ENCODE measurements at places on chromosomes 4 and X.

- DNase-seq, result no peak
Measured at GRCh38 chrX:20472620-20473258, 206.0 kb upstream of the RPS6KA3 start.

DNA sequence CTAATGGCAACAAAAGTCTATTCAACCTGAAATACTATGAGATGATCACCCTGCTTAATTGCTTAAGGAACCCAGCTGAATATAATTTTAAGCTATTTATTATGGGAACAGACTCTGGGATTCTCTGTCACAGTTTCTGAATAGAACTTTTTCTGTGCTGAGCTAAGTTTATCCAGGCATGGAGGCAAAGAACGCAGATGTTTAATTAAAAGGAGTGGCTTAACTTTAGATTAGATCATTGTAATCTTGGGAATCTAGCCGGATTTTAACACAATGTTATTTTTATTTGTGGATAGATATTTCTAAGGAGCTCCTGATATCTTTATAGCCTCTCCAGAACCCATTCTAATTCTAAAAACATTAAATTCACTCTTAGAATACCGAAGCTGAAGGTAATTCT lies 353.4 kb downstream of the STIM2 start:
- DNase-seq, result no peak

DNA sequence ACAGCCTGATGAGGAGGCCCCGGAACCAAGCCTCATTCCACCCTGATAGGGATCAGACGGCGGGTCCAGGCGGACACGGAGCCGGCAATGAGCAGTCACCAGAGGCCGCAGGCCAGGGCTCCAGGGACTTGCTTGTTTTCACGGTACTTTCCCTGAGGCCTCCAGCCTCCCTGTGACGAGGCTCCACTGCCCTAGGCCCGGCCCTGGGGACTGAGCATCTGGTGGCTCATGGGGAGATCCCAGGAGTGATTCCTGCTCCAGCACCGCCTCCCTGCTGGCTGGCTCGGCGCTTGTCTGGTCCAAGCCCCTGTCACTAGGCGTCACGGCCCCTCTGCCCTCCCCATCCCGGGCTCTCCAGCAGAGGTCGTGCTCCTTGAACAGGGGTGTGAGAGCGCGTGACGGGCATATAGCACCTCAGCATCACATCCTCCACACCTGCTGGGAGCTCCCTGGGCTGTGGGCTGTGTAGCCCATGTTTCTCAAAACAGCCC lies 14.1 kb downstream of the HTRA3 start:
- DNase-seq, result no peak

DNA sequence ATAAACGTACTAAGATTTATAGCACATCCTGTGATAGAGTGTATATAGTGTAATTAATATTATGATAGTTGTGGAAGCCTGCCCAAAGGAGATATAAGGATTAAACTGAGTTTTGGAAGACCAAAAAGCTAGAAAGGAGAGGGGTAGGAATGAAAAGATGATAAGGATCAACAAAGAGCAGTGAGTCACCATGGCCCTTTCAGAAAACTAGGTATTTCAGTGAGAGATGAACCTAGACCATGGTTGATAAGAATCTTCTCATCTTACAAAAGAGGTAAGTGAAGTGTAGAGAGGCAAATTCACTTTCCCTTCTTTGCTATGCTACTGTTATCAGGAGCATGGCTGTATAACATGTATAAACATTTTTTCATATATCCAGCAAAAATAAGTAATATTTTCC lies 133.8 kb upstream of the PLAC1 start:
- no peak for DNase-seq

DNA sequence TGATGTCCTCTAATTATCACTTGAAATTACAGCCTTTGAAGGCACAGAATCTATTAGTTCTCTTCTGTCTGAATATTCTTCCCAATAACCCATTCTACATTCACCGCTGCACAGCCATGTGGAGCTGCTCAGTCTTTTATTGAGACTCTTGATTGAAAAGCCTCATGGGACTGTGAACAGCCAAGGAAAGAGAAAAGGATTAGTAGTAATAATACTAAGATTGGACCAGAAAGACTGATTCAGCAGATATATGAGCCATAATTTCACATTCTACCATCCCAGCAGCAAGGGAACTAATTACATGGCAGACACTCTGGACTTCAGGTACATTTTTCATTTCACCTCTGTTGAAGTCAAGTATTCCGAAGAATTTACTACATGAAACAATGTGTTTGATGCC lies 2471.7 kb downstream of the ARAP2 start:
- no peak for DNase-seq

DNA sequence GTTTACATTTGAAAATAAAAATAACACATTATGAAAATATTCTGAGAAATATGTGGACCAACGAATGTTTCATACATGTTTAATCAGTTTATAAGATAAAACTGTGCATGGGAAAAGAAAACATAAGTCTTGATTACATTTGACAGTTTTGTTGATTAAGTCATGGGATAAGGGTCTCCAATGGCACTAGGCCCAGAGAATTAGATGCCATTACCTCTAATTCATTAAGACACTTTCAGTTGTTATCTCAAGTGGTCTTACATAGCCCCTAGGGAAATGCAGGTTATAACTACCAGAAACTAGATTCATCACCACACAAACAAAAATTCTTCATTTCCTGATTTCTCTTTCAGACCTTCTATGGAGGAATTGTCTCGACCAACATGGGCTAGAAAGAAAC lies 300.8 kb downstream of the PCDH7 start:
- no peak for DNase-seq

- no peak for DNase-seq
Measured at GRCh38 chrX:54819201-54819600, 11.7 kb downstream of the MAGED2 start.

Data from HuH-7 (cell line).